ENCODE measurements at places on chromosomes 3 and 15. TPM values are rescaled to one million over a fixed set of nuclear protein-coding genes. Genes with fewer than 3 reads are reported as not detected.

The SLC28A1 gene
- not detected for total RNA-seq

The IP6K2 gene
- 47.2 TPM for total RNA-seq

The INSYN1 gene
- total RNA-seq: 4.3 TPM

The CIAO2A gene
- total RNA-seq: 54.5 TPM

The CFAP100 gene
- not detected for total RNA-seq

The PCLAF gene
- 56.4 TPM for total RNA-seq

The GP5 gene
- under 0.01 TPM for total RNA-seq

The ECE2 gene
- total RNA-seq: not detected

The PARL gene
- 42.7 TPM for total RNA-seq

The TM6SF1 gene
- 0.11 TPM for total RNA-seq

The CACNA2D2 gene
- not detected for total RNA-seq

The CLDN18 gene
- under 0.01 TPM for total RNA-seq

The LYZL4 gene
- not detected for total RNA-seq

The OIP5 gene
- 5.1 TPM for total RNA-seq

The ITPKA gene
- 0.26 TPM for total RNA-seq

The CORO2B gene
- 5.9 TPM for total RNA-seq

The SLCO2A1 gene
- total RNA-seq: not detected

The ITIH1 gene
- not detected for total RNA-seq

The KPNA1 gene
- 59.0 TPM for total RNA-seq

The RETNLB gene
- not detected for total RNA-seq

The RTP1 gene
- not detected for total RNA-seq

The LRRC34 gene
- 6.1 TPM for total RNA-seq

The GOLGA8R gene
- total RNA-seq: 4.1 TPM

The CLDN11 gene
- total RNA-seq: 39.6 TPM

The DRD3 gene
- total RNA-seq: not detected

The ROPN1B gene
- 0.39 TPM for total RNA-seq

The CCRL2 gene
- total RNA-seq: 6.2 TPM

The GATA2 gene
- total RNA-seq: 2.7 TPM

The GHSR gene
- total RNA-seq: not detected

The CATSPER2 gene
- 1.8 TPM for total RNA-seq

The ZBED2 gene
- total RNA-seq: not detected

The NR1I2 gene
- total RNA-seq: 0.13 TPM

The RHOV gene
- total RNA-seq: not detected

The SNRPN gene
- 99.4 TPM for total RNA-seq

The ANKRD34C gene
- not detected for total RNA-seq

The MOBP gene
- not detected for total RNA-seq

The ZNF80 gene
- total RNA-seq: not detected

The MGLL gene
- 21.6 TPM for total RNA-seq

The FETUB gene
- not detected for total RNA-seq

The SPINK8 gene
- total RNA-seq: not detected

The VPS33B gene
- total RNA-seq: 8.0 TPM

Data from articular chondrocyte of knee joint (primary cell).